ENCODE measurements at places on chromosomes 16 and 17.
A peak's percentile ranks its signal among the peaks of the same experiment; 100 is the strongest.

- no peak for DNase-seq
These were observed 394.1 kb upstream of the TNRC6C start for GRCh38 chr17:77564278-77564920.

DNA sequence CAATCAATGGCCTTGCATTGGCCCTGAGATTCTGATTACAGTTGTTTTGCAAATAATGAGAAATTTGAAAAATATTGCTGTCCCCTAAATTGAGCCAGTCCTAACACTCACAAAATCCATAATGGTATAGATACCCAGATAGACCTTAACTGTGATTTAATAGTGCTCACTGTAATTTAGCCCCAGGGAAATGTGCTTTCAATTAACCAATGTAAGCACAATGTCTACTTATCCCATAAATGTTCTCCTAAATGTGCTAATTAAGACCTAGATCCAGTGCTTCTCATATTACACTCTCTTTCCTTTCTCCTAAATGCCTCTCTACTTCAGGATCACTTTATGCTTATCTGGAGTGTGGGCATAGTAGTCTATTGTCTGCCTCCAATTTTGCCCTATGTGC is 417.8 kb upstream of the CCL2 start:
- DNase-seq: no peak

DNA sequence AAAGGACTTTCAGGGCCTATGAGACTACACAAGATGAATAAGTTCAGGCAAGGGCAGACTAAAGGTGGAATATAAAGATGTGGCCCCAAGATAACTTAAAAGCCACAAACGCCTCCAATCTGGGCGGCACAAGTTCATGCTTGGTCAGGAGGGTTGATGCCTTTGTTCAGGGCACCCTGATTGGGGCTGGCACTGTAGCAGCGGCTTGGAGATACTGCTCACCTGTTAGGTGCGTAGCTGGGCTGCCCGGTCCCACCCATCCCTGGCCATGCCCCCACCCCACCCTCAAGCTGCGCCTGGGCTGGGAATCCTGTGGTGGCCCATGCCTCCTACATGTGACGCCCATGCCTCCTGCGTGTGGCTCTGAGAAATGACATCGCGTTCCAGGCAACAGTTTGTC is 12.5 kb upstream of the SLC13A2 start:
- no peak for DNase-seq

DNA sequence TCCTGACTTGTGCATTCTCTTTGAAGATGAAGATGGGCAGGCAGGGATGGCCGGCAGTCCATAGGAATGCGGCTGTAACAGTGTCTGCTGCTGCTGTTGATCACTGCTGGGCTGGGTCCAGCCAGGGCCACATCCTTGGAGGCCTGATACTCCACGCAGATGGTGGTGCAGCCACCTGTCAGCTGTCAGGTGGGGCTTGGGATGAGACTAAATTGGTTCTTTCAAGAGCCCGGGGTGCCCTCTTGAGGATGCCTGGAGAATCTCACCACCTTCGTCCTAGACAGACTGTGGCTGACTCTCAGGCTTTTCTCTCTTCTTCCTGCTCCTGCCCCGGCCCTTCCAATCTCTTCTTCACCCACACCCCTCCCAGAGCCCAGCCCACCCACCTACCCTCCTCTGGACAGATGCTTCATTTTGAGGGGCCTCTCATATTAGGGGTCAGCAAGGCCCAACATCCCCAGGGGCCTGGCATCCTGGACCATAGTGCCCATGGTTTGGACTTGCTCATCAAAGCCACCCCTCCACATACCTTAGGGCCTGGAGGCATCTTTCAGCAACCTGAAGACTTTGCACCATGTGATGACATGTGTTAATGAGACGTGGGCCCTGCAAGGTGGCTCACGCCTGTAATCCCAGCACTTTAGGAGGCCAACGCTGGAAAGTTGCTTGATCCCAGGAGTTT is 19.1 kb downstream of the OSBPL7 start:
- DNase-seq: peak; percentile 22

DNA sequence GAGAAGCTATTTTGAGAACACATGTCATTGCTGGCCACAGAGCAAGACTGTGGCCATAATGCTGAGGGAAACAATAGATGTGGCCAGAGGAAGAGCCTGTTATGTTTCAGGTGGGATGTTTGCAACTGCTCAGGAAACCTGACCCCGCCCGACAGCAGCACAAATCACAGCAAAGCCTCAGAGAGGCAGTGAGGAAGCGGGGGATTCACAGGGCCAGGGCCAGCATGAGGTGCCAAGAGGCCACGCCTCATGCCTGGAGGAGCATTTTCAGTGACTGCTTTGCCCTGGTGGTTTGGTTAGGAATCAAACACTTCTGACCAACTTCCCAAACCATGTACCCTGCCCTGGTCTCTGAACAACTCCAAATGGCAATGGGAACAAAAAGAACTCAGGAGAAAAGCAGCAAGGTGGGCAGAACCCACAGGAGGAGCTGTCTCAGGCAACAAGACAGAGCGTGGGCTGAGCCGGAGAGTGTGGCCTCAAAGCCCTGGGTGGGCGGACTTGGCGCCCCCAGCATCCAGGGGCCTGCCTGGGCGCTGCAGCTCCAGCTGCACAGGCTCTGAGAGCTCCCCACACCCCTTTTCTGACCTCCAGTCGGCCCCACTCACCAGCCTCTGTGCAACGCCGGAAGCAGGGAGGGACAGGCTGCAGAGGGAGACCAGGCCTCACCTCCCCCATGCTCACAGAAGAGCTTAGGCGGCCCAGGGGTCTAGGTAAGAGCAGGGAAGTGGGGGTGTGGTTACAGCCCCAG is 20.6 kb downstream of the HIC1 start:
- peak; percentile 45 for DNase-seq

DNA sequence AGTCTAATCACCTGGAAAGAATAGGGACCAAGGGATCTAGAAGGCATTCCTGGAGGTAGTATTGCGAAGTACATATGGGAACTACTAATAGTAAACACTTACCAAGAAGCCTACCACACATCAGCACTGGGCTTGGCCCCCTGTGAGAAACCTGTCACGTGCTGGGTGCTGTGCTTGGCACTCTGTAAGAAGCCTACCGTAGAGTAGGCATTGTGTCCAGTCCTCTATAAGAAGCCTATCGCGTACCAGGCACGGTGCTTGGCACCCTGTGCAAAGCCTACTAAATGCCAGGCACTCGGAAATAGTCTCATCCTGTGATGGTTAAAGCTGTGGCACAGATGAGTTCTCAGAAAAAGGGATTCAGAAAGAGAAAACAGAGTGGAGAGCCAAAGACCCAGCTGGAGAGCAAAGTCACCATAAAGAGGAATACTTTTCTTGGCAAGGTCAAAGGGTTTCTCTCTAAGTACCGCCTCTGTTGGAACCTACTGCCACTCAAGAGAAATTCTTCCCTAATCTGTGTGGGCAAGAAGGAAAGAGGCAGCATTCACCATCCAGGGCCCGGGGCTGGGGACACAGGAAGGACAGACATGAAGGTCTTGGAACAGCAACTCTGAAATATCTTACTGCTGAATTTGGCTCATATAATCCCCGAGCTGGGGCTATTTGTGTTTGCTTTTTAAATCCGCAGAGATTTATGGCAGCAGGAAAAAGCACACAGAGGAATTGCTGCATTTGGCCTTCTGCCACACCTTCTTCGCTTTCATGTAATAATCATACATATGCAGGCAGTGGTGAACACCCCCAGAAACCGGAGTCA is 81.8 kb downstream of the VAT1L start:
- peak; percentile 46 for DNase-seq

DNA sequence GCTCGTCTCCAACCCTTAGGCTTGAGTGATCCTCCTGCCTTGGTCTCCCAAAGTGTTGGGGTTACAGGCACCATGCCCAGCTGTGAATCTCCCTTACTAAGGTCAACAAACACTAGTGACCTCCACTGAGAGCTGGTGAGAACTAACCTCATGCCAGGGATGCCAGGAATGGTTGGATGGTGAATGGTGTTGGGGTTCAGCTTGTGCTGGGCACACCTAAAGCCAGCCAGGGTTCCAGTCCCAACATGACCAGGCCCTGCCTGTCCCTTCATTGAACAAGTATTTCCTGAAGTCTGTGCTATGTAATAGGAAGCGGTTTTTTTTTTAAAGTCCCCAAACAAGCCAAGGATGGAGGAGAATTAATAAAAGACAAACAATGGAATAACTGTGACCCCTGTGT is 56.0 kb upstream of the TOB1 start:
- DNase-seq: peak; percentile 43

DNA sequence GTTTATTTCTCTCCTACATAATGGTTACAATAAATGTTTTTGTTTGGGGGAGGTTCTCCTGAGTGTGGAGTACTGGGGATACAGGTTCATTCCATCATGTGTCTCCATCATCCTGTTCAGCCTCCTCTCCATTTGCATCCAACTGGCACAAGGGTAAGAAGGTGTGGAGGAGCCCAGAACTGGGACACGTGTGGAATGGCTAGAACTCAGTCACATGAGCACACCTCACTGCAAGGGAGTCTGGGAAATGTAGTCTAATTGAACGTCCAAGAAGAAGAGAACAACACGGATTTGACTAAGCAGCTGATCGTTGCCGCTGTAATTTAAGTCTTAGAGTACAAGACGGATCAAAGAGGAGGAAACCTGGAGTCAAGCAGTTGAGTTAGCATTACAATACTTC is 6.1 kb downstream of the OR1A1 start:
- no peak for DNase-seq

GRCh38 chr17:7888184-7888920 is at the start of gene CHD3:
Gene CHD3, plus strand, starts transcription at chr17:7888789. Its CDS starts 212 bp downstream, at chr17:7889001.
- no peak for DNase-seq

- DNase-seq: no peak
These were observed 56.1 kb downstream of the ARSG start for GRCh38 chr17:68347380-68347779.

DNA sequence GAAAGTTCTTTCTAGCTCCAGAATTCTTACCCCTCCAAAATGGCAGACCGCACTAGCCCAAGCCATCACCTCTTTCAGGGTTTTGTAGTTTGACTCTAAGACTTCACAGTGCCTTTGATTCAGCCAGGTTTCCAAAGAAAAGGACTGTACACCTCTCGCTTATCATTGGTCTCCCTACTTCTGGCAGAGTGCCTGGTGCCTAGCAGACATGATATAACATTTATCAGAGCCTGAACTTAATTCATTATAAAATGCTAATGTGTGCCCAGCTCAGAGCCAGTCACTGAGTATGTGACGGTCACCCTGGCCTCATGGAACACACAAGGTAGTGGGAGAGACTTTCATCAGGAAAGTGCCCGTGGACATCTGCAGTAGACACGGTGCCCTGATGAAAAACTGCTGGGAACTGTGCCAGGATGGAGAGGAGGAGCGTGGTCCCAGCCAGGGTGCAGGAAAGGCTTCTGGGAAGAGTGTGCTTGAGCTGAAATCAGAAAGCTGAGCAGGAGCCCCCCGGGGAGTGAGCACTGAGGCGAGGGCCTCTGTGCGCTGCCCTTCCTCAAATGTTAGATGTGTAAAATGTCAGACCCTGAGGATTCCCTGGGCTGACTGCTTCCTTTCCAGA is 34.3 kb upstream of the LGALS9 start:
- no peak for DNase-seq

- no peak for DNase-seq
These were observed 86.2 kb downstream of the CDC27 start for GRCh38 chr17:47102914-47103313.

DNA sequence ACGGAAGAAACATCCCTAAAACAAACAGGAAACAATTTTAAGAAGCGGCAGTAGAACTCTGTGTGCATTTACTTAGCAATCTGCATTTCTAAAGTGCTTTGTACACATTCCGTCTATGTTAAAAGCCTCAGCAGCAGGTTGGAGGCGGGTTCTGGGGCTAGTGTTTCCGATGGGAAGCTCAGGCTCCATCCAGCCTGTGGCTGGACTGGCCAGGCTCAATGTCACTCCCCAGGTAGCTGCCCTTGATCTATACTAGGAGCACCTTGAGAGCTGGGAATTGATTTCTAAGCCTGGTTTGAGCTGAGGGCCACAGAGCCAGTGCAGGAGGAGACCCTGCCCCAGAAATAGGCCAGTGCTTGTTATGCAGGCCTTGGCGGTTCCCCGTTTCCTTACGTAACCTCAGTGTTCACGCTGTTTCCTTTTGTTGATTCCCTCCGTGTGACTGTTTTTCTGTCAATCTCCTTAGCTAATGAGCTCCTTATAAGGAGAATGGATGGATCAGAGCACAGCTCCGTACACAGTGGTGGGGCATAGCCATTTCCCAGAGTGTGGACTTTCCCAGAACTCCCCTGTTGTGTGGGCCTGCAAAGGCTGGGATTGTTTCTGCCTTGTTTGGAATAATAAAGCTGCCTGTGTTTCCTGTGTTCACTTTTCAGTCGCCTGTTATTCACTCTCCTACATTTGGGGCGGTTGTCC is 21.4 kb downstream of the ADORA2B start:
- no peak for DNase-seq

DNA sequence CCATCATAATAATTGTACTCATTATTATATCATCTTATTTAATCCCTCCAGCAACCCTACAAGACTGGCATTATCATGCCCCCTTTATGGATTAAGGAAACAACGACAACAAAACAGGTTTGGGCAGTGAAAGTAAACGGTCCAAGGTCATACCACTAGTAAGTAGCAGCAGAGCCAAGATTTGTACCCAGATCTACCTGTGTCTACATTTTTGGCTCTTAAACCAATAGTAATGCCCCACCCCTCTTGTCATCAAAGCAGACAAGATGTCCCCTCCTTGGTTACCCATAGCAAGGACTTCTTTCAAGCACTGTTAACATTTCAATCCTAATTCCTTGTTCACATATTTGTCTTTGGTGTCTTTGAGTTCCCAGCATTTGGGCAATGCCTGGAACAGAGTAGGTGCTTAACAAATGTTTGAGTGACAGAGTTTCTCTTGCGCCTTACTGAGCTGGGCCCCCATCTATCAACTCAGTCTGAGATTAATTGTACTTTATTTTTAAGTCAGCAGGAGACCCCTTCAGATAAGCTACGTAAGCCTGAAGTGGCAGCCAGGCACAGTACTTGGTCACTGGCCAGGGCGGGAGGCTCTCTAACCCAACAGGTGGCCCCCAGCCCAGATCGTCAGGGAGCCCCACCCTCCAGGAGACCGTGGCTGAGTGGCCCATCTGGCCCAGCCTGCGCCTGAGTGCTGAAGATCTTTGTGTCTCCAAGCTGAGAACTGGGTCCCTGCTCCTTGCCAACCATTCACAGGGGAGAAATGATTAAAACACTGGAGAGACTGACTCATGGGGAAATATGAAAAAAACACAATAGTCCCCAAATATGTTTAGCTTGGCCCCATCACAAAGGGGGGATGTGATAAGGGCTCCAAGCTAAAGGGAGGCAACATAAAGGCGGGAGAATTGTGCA is 75.8 kb downstream of the AXIN2 start:
- peak; percentile 56 for DNase-seq

GRCh38 chr16:85607321-85607765 is 5.8 kb upstream of the GSE1 start:
- no peak for DNase-seq

DNA sequence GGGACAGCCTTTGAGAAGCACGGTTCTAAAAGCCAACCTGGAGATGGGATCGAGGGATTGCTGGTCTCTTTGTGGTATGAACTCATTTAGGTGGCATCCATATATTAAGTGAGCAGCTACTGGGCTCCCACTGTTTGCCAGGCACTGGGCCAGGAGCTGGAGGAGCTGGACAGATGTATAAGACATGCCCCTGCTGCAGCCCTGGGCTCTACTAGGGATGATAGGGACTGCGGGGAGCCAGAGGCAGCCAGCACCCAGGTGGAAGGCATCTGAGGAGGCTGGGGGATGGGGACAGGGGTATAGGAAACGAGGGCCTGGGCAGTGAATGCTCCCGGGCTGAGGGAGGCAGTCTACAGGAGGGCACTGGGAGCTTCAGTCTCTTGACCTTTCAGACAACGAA is 53.0 kb upstream of the MEAK7 start:
- DNase-seq: no peak

Measured in AG10803 (cell line).